ENCODE measurements at places on chromosomes 6 and 20.

- no peak for ATAC-seq
Measured at GRCh38 chr6:33699131-33699530, 12.4 kb downstream of the UQCC2 start.

DNA sequence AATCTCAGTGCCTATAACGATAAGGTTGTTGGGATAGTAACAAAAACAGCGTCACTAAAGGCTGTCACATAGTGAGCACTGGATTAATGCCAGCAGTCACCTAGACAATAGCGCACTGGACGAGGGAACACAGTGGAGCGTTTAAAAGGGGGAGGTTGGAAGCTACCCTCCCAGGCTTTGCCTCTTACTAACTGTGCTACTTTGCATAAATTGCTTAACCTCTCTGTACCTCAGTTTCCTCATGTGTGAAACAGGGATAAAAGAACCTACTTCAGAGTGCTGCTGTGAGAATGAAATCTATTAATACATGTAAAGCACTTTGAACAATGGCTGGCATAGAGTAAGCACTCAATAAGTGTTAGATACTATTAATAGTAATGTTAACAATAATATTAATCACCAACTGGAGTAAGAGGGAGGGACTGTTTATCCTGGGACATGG, 10.5 kb downstream of the BCL2L1 start:
- ATAC-seq: no peak

DNA sequence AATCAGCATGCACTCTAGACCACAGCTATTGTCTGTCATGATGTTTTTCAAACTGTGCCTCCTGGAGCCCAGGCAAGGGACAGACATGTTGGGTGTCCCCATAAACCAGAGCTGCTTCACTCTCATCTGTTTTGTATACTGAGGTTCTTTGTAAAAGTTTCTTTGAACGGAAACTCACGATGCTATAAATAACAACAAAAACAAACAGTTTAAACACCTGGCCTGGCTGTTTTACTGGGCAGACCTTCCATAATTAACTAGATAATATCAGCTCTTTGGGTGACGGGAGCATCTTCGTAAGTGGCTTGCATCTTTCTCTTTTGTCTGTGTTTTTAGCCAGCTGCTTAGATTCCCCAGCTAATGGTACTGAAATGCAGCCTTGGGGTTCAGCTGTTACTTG, 190.3 kb downstream of the ZDHHC14 start:
- ATAC-seq: no peak

GRCh38 chr20:4043796-4044195, 28.4 kb upstream of the RNF24 start:
- no peak for ATAC-seq

DNA sequence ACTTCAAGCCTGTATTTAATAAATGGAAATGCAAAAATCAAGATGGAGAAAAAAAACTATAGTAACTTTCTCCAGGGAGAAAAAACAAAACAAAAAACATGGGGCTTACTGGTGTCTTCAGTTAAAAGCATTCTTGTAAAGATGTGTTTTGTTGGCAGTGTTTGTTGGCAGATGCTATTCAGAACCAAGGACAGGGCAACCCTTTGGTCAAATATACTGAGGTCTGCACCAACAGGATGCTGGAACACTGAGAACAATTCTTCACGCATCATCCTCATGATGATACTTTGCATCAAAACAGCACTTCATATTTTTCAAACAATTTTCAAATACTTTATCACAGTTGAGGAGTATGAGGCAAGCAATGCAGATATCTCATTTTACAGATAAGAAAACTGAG, 63.7 kb upstream of the CBLN4 start:
- ATAC-seq: no peak

DNA sequence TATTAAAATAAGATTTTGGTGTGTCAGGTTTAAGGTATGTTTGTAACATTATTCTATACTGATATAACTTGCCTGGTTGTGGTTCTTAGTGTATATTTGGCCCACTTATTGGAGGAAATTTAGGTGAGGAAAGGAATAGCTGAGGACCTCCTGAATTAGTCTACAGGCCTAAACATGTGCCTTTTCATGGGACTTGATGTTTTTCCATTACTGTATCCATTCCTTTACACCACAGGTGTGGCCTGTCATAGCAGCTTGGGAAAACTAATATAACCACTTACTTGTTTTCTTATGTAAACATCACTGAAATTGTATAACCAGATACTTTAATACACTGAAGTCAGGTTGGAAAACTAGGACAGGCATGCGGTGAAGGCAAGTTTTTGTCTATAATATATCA, 27.6 kb downstream of the BCKDHB start:
- no peak for ATAC-seq

GRCh38 chr20:62457098-62457497, 18.7 kb downstream of the GATA5 start:
- no peak for ATAC-seq

GRCh38 chr6:131657222-131657621, 20.1 kb downstream of the ENPP3 start:
- ATAC-seq: no peak

DNA sequence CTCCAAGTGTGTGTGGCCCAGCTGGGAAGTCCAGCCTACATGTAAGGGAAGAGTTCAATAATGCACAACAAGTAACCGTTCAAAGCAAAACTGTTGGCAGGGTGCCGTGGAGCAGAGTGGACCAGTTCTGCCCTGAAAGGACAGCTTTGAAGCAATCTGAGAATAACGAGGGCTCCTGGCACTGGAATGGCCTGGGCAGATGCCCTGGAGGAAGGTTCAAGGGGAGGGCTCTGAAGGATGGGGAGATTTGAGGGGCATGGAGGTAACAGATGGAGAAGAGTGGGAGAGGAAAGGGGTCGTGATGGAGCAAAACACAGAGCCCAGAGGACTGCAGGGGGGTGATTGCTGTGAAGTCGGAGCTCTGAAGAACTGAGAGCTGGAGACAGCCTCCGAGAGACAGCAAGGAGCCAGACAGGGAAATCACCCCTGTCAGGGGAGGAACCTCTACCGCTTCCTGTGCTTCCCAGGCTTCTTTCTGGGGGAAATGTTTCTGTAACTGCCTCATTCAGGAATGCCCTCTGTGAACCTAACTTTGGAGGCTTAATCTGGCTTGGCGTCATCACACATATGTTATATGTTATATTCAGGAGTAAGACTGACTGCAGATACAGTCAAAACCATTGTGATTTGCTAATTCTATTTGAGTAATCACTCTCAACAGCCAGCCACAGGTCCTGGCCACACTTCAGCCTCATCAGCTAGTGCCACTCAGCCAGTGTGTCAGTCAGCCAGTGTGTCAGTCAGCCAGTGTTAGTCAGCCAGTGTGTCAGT, 41.2 kb downstream of the ZC3H12D start:
- no peak for ATAC-seq

DNA sequence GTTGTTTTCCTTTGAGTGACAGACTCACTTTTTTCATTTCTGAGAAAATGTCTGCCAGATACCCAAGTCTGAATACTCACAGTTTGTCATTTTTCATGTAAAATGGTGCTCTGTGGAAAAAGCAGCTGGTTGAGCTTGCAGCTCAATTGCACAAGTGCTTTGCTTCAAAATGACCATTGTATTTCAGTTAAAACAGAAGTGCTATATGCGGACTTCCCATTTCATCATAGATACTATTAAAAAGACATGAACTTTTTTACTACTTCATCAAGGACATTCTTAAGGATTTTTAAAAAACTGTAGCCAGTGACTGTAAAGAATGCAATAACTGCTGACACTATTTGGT, 61.5 kb downstream of the KCNS1 start:
- no peak for ATAC-seq

- ATAC-seq: no peak
Measured at GRCh38 chr6:18166312-18167036, 11.3 kb downstream of the KDM1B start.

- ATAC-seq: no peak
Measured at GRCh38 chr20:10580700-10581099, 93.1 kb downstream of the JAG1 start.

- ATAC-seq: no peak
Measured at GRCh38 chr6:147046141-147046877, 157.9 kb upstream of the STXBP5 start.

DNA sequence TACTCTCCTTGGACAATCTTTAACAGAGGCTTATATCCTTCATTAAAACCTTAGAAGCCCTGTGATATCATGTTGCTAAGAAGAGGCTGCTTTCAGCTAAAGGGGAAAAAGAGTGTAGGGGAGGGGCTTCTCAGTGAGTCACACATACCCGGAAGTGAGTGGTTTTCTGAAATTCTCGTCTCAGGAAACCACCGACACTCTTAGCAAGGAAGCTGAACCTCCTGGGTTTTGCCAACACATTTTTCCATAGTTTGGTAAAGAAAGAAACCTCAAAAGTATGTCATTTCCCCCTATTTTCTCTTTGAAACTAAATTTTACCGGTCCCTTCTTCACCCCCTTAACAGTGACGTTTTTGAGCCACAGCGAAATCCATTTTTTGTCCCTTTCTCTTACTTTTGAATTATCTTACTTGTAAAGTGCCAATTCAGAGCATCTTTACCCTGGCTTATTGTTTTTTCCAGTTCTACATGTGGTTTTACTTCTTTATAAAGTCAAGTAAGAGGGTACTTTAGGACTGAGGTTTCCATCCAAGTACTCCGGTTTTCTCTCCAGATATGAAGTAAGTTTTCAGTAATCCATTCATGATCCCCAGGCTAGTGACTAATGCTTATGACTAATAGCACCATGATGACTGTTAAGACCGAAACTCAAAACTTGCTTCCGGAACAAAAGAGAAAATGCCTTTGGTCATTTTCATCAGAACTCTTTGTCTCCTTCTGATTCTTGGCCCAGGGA, 219.3 kb downstream of the ARHGAP18 start:
- ATAC-seq: peak; percentile 94

- ATAC-seq: peak; percentile 79
Measured at GRCh38 chr6:132161283-132161682, 210.1 kb upstream of the CCN2 start.

DNA sequence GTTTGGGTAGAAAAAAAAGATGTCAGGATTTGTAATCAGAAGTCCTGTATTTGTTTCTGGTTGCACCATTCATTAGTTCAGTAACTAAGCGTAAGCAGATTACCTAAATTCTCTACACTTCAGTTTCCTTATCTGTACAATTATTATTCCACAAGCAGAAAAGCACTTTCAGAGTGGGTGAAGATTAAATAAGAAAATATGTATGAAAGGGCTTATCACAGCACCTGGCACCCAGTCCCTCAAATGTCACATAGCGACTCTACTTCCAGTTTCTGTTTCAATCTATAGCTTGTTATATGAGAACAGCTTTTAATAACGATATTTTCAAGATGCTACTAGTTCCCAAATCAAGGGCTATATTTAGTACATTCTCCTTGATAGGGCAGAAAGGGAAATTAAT, 31.4 kb downstream of the RGS17 start:
- ATAC-seq: no peak

DNA sequence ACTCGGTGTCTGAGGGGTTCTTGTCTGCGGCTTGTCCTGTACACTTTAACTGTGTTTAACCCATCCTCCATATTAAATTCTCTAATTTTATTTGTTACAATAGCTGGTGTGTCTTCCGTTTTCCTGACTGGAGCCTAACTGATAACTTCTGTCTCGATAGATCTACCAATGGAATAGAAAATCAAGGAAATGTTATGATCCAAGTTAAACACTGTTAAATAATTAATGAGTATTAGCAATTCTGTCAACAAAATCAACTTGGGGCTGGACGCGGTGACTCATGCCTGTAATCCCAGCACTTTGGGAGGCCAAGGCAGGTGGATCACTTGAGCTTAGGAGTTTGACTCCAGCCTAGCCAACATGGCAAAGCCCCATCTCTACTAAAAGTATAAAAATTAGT, 81.7 kb downstream of the DNAH8 start:
- no peak for ATAC-seq

DNA sequence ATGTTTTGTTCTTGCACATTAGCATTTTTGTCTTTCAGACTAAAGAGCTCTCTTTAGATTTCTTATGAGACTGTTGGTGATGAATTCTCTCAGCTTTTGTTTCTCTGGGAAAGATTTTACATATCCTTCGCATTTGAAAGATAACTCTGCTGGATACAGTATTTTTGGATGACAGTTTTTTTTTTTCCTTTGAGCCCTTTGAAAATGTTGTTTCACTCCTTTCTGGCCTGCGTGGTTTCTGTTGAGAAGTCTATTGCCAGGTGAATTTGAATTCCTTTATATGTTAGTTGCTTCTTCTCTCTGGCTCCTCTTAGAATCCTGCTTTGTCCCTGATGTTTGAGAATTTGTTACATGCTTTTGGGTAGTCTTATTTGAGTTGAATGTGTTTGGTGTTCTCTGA, 22.2 kb upstream of the KIAA1586 start:
- ATAC-seq: no peak

DNA sequence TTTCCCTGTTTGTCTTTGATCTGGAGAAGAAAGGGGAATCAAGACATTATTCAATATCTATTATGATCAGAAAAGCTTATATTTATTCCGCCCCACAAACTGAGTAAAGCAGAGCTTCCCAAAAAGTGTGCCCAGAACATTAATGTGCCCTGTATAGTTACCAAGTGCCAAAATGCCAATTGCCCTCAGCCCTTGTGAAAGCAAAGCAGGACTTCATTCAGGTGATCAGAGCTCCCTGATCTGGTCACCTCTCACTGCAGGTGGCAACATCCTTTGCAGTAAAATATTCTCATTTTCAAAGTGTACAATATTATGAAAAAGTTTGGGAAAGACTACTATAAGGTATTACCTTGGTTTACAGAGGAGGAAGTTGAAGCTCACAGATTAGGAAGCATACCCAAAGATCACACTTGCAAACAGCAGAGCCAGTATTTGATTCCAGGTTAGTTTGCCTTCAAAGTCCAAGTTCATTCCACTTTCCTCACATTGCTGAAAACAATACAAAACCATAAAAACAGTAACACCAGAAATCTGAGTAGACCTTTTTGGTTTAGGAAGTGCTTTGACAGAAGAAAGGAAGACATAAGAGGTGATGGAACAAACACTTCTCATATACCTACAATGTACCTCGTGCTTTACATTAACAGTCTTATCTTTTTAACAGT, 19.6 kb upstream of the GCLC start:
- ATAC-seq: no peak

- peak; percentile 1 for ATAC-seq
Measured at GRCh38 chr6:90610301-90610750, 23.5 kb upstream of the MAP3K7 start.
